Thymus (tissue), 14 donors: ENCODE measurements at places on chromosomes 3 and 15.

- DNase-seq, result no peak
Measured at GRCh38 chr3:4533489-4534443, 40.6 kb downstream of the ITPR1 start.

DNA sequence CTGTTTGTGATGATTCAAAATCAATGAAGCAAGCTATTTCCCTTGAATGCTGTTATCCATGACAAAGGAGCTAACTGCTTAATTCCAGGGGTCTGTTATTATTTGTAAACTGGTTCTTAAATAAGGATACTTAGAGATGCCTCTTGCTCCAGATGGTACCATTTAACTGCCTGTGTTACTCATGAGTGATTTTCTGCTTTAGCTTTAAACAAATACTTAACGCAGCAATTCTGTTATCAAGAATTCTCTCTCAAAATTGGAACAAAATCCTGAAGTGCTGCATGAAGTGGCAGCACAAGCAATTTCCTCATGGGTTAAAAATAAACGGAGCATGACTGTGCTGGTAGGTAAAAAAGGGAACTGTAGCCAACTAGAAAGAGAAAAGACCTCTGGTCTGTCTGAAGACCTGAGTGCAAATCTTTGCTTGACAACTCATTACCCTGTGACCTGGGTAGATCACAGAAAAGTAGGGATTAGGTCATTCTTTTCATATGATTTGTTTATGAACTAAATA, 62.5 kb upstream of the GBE1 start:
- no peak for DNase-seq

DNA sequence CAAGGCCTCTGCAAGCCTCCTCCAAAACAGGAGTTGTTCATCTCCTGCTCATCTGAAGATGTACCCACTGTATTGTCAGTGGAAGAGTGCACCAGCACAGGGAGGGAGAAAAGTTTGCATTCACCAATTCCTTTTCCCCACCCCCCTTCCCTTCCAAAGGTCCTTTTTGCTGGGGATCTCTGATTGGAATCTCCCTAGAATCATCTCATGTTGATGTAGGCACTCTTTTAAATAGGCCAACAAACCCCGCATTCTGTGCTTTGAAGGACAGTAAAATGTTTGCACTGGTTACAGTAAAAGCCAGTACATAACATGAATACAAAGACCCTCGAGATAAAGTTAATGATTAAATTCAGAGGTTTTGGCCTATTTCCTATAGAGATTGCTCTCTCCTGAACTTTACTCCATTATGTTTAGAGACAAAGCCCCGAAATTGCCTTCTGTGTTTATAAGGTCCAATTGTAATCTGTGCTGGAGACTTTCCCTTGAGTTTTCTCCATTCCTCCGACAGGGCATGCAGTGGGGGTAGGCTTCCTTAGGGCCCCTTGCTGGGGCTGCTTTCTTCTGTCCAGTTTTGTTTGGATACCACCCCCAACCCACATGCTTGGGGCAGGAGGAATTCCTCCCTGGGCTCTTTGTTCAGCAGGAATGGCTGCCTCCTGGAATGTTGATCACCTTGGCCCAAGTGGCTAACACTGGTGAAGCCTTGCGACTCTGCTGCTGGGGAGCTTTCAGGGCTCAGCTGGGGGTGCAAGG, 22.5 kb downstream of the TRIM71 start:
- no peak for DNase-seq

GRCh38 chr15:66705277-66706146, 3.5 kb downstream of the SMAD6 start:
- DNase-seq, result no peak

- DNase-seq, result no peak
Measured at GRCh38 chr3:4866866-4867265, 112.4 kb upstream of the BHLHE40 start.

- no peak for DNase-seq
Measured at GRCh38 chr3:82342521-82342920, 581.1 kb upstream of the GBE1 start.

- DNase-seq, result no peak
Measured at GRCh38 chr3:72485641-72486040, 362.6 kb downstream of the SHQ1 start.

DNA sequence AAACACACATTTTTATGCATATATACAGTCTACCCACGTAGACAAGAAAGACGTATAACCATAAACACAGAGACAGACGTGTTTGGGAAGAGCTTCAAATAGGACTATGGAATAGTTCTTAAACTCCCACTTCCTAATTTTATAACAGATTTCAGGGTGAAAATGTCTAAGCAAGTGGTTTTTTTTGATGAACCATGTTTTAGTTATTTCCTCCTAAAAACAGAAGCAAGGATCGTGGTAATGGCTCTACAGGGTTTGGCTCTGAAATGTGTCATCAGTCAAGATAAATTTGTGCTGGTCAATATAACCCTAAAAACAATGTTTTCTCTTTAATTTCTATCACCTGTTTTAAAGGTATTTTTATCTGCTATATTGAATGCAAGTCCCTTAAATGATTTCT, 58.2 kb downstream of the FMN1 start:
- no peak for DNase-seq

DNA sequence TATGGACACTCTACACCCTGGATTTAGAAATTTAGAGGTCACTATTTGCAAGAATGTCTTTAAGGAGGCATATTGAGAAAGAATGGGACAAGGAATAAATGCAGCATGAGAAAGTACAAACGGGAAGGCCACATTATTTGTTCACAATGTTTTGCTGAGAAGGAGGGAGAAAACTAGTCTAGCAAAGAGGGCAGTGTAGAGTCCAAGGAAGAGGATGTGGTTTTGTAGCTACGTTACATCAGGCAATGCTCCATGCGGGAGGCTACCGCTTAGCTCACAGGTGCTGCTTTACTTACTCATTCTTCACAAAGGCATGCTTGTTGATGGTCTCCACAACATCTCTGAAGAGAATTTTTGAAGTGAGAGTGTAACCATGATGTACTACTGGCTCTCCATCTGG, 191.1 kb downstream of the PLCH1 start:
- DNase-seq, result peak; percentile 78

GRCh38 chr15:51299187-51300015, 39.0 kb downstream of the CYP19A1 start:
- DNase-seq, result no peak

GRCh38 chr15:72229076-72229946, 1.7 kb downstream of the PKM start:
- peak; percentile 47 for DNase-seq

DNA sequence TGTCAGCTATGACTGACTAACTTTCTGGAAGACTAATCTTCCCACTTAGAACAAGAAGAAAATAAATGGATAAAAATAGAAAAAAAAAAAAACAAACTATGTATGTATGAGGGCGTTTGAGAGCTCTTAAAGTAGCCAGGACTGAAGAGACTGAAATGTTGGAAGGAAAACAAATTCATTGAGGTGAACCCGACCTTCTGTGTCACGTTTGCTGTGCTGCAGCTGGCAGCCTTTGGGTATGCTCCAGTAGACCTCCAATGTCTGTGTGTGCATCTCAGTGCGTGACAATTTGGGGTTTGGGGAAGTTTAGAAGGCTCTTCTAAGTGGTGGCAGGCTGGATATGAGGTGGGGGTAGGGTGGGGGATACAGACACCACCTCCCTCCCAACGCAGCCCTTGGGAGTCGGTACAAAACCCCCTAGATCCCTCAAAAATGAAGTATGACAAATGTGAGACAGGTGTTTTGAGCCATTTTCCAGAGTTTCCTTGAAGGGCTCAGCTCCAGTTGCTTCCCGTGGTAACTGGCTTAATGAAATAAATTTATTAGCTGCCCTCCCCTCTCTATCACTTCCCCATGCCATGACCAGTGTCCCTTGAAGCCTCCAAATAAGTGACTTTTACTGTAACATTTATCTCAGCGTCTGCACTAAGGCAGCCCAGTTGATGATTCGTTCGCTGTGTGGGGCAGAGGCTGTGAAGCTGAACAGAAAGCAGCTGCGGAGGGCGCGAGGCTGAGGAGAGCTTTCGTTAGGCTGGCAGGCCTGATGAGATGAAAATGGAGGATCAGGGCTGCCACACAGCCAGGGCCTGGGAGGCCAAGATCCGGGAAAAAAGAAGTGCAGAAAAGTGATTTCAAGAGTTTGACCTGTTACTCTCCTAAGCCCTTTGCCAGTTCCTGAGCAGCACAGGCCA, 34.9 kb upstream of the GABRB3 start:
- DNase-seq, result no peak

- DNase-seq, result no peak
Measured at GRCh38 chr15:58469432-58470353, 37.9 kb downstream of the LIPC start.

DNA sequence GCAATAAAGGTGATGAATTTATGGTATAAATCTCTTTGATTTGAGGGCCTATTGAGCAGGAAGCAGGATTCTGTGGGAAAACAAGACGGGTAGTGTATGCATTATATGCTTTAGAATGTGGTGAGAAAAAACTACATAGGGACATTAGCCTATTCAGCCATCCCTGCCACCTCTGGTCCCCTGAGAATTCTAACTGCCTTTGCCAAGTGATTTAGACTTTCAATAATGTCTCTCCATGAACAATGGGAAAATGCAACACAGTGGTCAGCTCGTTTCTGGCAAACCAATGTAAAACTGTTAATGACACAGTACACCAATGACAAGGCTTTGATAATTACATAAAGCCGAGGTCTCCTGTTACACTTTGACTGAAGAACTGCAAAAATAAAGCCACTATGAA, 314.7 kb upstream of the CNTN4 start:
- no peak for DNase-seq

DNA sequence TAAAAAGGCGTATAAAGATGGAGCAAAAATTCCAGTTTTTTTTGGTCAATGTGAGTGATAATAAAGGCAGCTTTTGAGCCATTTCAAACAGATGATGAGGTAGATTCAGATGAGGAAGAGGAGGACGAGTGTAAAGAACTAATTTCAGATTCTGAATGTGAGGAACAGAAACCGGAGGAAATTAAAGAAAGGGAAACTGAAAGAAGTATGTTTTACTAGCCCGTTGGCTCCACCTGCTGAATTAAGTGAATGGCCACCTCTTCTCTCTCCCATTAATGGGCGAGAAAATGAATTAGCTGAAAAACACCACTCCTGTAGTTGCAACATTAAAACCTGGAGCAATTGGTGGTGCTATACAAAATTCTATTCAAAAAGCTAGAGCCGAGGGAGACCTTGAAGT, 55.4 kb downstream of the CYP19A1 start:
- no peak for DNase-seq

DNA sequence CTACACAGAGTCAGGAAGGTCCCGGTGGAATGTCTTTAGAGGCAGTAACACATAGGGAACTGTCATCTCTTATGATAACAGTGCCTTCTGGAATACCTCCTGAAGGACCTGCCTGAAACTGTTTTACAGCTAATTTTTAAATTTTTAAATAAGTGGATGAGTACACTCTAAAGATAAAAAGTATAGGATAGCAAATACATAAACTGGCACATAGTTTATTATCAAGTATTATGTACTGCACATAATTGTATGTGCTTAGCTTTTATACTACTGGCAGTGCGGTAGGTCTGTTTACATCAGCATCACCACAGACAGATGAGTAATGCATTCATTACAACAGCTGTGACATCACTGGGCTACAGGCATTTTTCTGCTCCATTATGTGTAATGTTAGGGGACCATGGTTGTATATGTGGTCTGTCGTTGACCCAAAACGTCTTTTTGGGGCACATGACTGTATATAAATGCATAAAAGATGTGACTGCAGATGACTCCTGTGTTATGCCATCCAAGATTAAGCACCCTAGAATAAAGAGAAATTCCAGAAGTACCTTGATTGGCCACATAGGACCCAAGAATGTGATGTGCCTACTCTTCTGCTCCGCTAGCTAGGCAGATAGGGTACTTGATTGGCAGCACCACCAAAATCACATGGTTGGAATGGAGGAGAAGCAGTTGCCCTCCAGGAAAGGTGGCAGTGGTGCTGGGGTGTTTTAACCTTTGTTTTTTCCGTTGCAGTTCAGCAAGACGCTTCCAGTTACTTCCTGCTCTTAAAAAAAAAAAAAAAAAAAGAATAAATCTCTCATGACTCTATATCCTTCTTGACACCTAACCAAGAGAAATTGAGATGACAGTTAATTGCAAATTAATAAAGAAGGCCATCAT, 3.3 kb downstream of the VPS8 start:
- no peak for DNase-seq

- DNase-seq, result no peak
Measured at GRCh38 chr3:195365371-195365770, 77.4 kb downstream of the ACAP2 start.

DNA sequence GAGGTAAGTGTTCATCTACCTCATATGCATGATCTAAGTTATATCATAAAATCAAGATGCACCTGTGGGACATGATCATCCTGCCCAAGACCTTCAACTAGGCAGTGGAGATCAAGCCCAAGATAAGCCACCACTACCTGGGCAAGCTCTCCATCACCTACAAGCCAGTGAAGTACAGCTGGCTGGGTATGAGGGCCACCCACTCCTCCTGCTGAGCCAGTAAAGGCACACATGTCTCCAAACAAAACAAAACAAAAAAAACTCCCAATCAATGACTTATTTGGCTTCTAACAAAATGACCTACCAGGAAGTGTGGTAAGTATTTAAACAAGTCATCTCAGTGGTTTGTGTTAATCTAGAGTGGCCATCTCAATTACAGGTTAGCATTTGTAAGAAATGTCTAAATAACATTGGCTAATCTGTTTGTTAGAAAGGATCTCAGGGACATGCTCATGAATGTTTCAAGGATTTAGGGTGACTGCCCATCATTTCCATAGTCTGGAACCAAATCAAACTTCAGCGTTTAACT, 3.1 kb downstream of the PAQR9 start:
- no peak for DNase-seq

- DNase-seq, result no peak
Measured at GRCh38 chr3:40042752-40043443, 233.5 kb downstream of the MYRIP start.

DNA sequence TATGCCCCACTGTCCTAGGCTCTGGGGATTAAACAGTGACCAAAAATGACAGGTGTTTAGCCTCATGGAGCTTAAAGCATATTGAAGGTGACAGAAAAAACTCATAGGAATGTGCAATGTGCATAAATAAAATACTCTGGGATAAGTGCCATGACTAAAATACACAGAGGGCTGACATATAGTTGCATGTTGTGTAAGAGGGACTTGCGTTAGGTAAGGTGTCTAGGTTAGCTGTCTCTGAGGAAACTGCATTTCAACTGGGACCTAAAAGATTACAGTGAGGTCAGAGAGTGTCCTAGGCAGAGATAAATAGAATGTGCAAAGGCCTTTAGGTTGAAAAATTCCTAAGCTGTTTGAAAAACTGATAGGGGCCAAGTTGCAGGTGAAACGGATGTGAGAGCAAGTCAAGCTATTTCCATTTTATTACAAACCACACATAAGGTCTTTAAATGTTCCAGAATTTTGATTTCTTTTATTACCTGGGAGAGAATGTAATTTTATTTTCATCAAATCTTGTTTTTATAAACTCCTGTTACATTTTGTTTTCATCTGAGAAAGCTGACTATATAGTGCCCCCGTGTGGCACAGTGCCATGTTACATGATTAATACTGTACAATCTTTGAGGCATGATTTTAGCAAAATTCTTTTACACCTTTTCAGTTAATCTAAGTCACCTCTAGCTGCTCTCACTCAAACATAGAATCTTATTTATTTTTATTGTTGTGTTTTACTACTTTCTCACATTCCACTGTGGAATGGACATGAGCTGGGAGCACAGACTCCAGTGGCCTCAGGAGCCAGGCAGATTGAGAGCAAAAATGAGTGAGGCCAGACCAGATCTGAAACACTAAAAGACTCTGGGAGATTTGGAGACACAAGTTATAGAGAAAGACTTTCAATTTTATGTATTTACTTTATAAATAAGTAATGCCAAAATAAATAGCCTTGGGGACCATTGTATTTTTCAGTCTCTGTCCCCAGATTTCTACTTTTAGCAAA, 259.6 kb upstream of the ZNF717 start:
- DNase-seq, result peak; percentile 1

- no peak for DNase-seq
Measured at GRCh38 chr15:81098861-81099651, 35.0 kb upstream of the CFAP161 start.
